ENCODE measurements at places on chromosomes 2 and 18.

- DNase-seq, result no peak
Observed at GRCh38 chr2:240960971-240961876, 37.2 kb upstream of the SNED1 start.

- no peak for DNase-seq
Observed at GRCh38 chr2:66436581-66437001, 1.7 kb downstream of the MEIS1 start.

DNA sequence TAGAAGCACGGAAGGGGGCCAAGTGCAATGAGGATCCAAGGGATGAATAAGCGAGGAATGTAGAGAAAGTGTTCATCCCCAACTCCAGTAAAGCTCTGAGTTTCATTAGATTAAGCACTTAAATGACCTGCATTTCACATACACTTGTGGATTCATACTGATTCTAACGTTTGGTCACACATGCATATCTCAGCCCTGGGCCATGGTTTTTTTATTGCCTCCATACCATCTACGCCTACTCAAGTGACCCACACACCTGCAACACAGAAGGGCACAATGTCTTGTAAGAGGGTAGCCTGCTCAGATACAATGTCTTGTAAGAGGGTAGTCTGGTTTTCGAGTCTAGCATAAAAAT lies 566 bp upstream of the MRPS5 start:
- no peak for DNase-seq

GRCh38 chr2:85682378-85682777 lies 11.8 kb upstream of the GNLY start:
- DNase-seq, result peak; percentile 37

GRCh38 chr2:159035790-159036411 lies 67.5 kb downstream of the TANC1 start:
- no peak for DNase-seq

DNA sequence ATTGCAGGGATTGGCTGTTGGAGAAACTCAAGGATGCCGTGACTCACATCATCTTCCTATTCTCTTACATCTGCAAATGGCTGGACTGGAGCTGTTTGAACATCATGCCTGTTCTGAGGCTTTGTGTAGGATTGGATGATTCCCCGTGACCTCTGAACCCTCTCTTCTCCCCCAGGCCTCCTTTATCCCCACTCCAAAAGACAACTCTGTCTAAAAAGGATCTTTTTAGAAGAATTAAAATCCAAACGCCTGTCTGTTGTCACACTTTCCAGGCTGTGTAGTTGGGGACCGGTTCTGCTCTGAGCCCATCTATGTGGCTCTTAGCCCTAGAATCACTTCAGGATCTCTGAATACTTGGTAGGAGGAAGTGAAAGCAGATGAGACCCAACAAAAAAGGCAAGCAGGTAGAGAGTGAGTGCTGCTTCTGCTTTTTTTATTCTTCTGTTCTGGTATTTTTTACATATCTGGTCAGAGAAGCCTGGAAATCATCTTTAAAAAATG lies 565 bp downstream of the SP140 start:
- DNase-seq, result no peak

DNA sequence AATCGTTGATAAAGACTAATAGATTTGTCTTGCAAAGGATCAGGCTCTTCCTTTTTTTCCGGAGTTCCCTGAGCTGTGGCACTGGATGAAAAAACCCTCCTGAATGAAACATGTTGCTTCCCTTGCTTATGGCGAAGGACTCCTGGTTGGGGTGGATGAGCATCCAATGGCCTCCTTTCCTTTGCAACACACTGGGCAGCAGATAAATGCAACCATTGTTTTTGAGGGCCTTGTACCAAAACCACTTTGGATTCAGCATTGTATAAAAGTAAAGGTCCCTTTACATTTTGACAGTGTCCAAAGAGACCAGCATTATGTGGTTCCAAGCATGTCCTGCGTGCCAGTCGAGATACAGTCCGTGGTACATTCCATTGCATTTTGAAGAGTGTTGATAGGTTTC lies 44.7 kb downstream of the FAM210A start:
- no peak for DNase-seq

- no peak for DNase-seq
Observed at GRCh38 chr18:41873730-41874129, 81.3 kb upstream of the PIK3C3 start.

GRCh38 chr18:33804258-33804657 lies 226.2 kb downstream of the ASXL3 start:
- DNase-seq, result no peak

DNA sequence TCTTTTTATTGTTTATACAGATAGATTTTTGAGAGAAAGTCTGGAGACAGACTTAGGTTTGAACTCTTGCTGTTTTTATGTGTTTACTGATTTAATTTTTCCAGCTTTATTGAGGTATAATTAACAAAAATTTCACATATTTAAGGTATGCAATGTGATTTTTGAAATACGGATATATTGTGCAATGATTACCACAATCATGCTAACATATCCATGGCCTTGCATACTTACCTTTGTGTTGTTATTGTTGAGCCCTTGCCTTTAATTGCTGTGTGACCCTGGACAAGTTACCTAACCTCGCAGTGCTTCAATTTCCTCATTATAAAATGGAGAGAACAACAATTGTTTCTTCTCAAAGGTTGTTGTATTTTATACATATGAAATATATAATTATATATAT lies 13.9 kb upstream of the RBMS1 start:
- no peak for DNase-seq

GRCh38 chr2:160674146-160674750 lies 180.6 kb upstream of the RBMS1 start:
- no peak for DNase-seq
